RPMI8226 (cell line): ENCODE measurements at places on chromosomes 1 and 21.

- DNase-seq: no peak
These were observed 19.2 kb downstream of the NFASC start for GRCh38 chr1:204889681-204890383.

GRCh38 chr21:31658053-31658452 is 1.4 kb upstream of the SOD1 start:
- DNase-seq: no peak

DNA sequence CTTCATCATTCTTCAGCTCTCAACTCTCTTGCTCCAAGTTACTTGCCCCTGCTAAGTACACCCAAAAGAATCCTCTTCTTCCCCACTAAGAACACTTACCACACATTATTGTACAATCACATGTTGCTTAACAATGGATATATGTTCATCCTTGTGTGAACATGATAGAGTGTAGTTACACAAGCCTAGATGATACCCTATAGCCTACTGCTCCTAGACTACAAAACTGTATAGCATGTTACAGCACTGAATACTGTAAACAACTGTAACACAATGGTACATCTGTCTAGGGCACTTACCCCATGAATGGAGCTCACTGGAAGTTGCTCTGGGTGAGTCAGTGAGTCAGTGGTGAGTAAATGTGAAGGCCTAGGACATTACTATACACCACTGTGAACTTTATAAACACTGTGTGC is 77.4 kb downstream of the RERE start:
- DNase-seq: no peak

DNA sequence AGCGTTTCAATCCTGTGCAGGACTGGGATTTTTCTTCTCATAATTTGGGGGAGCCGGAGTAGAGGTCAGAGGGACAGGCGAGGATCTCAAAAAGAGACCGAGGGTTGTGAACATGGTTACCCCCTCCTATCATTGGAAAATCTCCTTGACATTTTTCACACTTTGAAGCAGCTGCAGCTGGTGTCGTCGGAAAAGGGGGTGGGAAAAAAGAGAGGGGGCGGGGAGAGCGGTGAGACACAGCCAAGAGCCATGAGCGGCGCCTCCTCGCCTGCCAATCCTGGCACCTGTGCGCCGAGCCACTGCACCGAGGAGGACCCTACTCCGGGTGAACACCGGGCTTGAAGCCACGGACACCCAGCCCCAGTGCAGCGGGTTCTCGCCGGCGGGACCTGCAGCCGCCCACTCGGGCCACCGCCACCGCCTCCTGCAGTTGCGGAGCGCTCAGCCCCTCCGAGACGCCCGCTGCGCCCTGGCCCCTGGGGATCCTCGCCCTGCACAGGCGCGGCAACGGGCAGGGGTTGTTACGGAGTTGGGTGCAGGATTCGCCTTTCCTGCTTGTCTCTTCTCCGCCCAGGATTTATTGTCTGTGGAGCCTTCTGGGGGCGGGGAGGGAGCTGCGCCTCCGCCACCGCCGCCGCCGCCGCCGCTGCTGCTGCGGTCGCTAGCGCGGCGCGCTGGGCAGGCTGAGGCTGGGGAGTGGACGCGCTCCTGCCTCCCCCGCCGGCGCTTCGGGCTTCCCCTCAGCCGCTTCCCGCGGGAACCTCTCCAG is at the start of gene LRRC7:
TSS of gene LRRC7 (plus strand) at position 271 of the 769 bp plus-strand sequence. CDS start 718 bp downstream, outside the sequence.
- DNase-seq: peak; percentile 33

- DNase-seq: no peak
These were observed 374.0 kb downstream of the CAMTA1 start for GRCh38 chr1:7159116-7159781.

DNA sequence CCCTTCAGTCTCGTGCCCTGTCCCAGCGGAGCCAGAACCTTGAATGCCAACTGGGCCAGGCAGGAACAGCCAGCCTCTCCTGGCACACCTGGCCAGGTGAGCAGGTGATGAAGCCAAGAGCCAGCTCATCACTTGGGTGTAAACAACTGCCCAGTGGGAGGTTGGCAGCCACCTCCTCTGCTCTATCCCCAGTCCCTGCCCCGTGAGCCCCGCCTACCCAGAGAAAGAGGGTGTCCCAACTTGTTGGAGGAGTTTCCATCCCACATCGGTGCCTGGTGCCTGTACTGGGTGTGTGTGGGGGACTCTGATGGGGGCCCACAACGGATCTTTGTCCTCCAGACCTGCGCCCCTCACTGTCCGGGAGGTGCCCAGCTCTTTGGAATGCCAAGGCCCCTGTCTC is 17.8 kb upstream of the FAM131C start:
- DNase-seq: no peak

- DNase-seq: no peak
These were observed 93.1 kb downstream of the HHIPL2 start for GRCh38 chr1:222454782-222455181.

DNA sequence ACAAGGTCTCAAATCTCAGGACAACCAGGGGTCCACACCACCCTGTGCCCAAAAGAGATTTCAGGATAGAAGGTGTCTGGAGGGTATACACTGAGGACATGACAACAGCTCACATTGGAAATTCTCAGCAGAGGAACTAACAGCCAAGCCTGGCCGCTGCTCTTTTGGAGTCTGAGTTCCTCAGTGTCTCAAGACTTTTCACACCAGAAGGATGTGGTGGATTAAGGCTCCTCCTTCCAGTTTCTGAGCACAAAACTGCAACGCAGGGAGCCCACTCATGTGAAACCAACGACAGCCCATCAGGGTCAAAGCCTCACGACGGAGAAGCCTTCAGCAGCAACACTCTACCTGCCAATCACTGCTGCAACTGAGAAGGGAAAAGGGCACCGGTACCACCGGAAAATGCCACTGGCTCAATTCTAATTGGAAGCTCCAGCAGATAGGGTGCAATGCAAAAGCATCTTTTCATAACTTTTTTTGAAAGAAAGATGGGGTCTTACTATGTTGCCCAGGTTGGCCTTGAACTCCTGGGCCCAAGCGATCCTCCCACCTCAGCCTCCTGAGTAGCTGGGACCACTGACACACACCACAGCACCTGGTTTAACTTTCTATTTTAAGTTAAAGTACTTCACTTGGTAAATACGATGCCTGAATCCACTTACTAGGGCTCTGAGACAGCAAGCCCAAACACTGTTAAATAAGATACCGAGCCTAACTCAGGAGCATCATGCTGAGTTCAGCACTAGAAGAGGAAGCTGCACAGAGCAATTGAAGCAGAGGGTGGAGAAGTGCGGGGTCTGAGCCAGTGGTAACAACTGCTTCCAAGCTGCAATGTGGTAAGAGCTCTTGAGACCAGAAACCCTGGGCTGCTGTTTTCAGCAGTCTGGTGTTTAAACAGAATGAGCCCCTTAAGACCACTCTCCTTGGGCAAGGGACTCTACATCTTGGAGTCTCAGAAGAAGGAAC is 7.8 kb downstream of the CAPZB start:
- DNase-seq: no peak

DNA sequence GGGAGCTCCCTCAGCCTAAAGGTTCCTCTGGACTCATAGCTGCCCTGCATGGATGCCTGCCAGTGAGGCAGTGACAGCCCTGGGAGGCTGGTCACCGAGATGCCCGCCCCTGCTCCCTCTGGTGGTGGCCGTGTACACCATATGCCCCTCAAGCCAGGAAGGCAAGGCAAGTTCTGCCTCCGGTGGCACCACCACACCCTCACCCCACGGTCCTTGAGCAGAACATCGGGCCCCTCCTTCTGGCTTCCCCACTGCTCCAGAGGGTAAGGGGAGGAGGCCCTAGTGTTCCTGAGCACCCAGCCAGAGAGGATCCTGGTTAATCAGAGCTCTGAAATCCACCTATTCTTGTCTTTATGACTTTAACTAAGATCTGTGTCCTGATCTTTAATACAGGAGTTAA is 1.5 kb upstream of the S100A14 start:
- no peak for DNase-seq

DNA sequence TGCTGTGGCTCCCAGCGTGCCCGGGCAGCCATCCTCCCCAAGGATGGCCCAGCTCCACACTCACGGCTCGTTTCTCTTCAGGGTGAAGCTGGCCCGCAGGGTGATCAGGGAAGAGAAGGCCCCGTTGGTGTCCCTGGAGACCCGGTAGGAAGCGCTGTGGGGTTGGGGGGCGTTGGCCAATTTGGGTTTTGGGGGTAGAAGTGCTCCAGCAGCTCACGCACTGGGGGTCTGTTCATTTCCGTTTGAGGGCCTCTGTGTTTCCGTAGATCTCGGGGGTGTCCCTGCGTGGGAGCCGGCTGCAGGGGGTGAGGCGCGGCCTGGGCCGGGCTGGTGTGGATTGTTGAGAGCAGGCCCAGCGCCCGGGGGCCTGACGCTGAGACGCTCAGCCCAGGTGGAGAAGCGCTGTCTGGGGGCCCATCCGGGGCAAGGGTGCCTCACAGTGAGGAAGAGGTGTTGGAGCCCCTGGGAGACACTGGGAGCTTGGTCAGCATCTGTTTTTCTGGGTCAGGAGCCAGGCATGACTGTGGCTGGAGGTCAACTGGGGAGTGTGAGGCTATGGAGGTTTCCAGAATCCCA is 12.6 kb downstream of the COL6A1 start:
- DNase-seq: no peak

DNA sequence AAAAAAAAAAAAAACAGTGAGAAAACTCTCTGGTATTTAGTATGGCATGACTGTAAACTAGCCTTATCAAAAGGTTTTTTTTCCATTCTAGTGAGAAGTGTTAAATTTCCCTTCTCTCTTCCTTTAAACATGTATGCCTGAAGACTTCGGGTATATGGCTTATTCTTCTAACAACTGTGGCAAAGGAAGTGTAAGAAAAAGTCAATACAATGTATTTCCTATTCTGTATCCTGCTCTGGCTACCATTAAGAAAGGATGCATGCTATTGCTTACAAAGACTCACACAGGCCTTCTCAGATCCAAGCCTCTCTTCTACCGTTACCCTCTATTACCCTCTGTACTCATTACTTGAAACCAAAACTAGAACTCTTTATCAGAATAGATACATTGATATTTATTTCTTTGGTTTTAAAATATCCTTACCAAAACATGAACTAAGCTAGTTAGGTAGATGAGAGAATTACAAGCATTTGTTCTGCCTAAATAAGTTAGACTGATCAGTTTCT is 8.4 kb downstream of the CEPT1 start:
- DNase-seq: no peak

DNA sequence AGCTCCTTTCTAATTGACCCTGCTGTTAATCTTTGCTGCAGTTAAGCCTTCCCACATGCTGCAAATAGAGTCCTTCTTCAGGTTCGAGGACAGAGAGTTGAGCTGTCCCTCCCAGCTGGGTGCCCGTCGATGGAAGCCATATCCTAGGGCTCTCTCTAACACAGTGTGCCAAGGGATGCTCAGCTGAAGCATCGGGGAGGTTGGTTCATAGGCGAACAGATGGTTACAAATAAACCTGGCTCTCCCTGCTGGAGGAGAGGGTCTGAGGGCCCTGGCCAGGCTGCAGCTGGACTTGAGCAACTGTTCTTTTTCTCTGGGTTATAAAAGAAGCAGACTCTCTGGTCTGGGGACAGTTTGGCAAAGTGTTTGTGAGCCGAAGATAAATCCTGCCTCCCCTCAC is 120.3 kb upstream of the C8B start:
- no peak for DNase-seq

- DNase-seq: no peak
These were observed 19.4 kb downstream of the SOAT1 start for GRCh38 chr1:179313004-179313403.

DNA sequence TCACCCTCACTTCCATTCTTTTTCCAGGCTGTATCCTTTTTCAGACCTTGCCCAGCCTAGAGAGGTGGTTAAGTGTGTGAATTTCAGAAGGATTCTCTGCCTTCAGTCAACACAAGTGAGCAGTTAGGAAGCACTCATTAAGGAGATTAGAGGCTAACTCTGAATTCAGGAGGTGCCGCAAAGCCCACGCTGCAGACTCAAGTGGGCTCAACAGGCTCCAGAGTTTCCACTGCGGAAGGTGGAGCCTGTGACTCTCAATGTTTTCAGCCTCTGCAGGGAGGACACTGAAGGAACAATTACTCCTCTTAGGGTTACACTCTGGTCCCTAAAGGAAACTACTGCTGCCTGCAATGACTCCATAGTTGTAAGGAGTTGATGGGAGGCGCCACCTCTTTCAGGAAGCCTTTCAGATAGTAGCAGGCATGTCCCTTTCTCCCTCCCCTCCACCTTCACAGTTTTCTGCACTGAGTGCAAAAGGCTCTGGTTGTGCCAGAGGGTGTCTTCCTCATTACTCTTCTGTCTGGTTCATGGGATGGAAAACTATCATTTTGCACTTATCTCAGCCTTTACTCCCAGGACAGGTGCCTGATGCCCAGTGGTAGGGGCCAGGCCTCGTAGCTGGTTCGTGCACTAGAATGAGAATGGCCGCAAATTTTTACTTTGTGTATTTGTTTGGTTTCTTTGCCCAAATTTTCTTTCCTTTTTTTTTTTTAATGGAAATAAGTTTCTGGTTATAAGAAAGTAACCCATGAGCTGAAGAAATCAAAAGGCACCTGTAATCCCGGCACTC is 55.2 kb upstream of the SELENON start:
- DNase-seq: no peak

- peak; percentile 59 for DNase-seq
These were observed 3.4 kb downstream of the FAM110D start for GRCh38 chr1:26162220-26162709.

DNA sequence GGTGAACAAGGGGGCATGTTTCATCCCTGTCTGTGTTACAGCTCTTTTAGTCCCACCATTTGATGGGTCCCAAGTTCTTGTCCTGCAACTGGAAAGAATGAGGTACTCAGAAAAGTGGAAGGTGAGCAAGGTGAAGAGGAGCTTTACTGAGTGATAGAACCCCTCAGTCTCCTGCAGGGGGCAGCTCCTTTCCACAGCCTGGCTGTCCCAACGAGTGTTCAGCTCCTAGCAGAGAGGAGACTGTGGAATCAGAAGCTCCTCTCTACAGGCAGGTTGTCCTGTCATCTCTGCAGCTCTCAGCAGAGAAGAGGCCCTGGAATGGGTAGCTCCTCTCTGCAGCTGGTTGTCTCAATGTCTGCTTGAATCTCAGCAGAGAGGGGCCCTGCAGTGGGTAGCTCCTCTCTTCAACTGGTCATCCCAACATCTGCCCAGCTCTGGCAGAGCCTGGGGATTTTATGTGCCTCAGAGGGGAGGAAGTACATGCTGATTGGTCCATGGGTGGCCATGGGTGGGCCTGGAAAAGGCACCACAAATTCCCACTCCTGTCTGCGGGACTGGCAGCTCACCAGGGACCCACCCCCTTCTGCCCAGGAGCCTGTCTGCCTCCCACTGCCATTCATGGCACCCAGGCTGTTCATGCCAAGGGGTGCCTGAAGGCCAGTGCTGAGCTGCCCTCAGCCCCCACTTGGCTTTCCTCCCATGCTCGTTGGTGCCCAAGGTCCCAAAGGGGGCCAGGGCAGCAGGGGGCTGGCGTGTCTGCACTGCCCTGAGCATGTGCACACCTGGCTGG is 25.7 kb downstream of the LDLRAD1 start:
- DNase-seq: no peak

- peak; percentile 60 for DNase-seq
These were observed 1388.1 kb downstream of the AMY1C start for GRCh38 chr1:105137543-105138457.

DNA sequence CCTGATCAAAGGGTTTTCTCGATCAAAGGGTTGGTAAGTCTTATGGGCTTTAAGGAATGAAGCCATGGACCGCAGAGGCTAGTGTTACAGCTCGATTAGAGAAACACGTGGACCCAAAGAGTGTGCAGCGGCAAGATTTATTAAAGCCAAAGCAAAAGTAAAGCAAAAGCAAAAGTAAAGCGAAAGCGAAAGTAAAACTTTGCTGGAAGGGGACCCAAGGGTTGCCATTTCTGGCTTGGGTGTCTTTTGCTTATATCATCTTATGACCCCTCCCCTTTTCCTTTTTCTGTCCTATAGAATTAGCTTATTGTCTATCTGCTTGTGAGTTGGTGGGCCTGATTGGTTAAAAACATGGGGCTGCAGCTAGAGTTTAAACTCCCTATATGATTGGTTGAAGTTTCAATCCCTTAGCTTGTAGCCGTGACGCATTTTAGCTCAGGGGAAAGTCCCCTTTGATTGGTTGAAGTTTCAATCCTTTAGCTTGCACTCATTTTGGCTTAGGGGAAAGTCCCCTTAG is 957.0 kb downstream of the AMY1C start:
- peak; percentile 47 for DNase-seq
